PC-3 (cell line): ENCODE measurements at places on chromosomes 5 and 9.

- no peak for DNase-seq
Observed at GRCh38 chr5:135053278-135053677, 19.2 kb upstream of the PITX1 start.

GRCh38 chr9:128916745-128917144 lies 4.0 kb upstream of the PHYHD1 start:
- DNase-seq = no peak

- DNase-seq = no peak
Observed at GRCh38 chr9:20476912-20477521, 145.3 kb downstream of the MLLT3 start.

DNA sequence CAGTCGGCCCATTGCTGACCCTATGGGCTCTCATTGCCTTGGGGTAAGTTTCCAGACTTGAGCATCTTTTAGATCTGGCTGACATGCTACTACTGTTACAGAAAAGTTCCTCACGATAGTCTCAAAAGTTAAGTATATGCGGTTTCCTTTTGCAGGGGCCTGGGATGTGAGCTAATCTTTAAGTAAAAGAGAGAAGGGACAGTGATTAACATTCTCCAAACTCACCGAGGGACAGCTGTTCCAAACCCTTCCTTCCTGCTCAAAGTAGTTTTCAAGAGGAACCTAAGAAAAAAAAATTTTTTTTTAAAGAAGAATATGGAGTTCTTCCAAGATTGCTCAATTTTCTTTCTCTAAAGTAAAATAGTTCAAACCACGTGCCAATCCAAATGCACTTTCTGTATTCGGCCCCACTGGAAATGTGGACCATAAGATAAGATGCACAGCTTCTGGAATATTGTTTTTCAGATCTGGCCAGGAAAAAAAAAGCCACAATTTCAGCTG lies 168.0 kb upstream of the SPRY4 start:
- no peak for DNase-seq

DNA sequence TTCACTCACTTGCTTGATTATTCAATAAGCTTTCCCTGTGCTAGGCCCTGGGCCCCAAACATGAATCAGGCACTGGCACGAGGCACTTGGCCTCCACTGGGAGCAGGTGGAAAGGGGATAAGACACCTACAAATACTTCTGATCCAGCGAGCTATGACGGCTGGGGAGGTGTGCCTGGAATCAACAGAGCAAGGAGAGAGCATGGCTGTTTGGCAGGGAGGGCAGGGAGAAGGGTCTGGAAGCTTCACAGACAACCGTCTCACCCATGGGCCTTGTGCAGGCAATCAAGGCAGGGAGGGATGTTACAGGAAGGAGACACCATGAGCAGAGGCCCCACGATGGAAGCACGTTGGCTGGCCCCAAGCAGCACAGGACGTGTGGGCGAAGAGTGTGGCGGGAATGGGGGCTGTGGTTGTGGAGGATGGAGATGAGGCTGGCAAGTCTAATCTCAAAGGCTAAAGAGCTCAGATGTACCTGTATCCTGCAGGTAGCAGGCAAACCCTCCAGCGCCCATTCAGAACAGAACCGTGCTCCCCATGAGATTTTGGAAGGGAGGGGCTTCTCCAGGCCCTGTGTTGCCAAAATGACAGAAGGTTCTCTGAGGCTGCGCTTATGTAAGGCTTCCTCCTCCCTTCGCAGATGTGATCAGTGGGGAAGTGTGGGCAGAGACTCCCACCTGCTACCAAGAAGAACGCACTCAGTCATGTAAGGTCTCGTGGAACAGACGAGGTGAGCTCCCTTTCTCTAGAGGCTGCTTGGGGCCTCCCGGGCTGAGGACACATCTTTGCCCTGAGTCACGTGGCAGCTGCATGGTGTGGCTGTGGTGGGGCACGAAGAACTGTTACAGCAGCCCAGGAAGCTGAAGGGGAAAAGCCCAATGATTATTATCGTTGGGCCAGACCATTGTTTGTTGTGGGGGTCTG lies 189.7 kb downstream of the DAB2IP start:
- DNase-seq = no peak

- no peak for DNase-seq
Observed at GRCh38 chr9:12329623-12329985, 363.6 kb upstream of the TYRP1 start.

- DNase-seq = no peak
Observed at GRCh38 chr5:158116965-158117364, 258.0 kb upstream of the CLINT1 start.

GRCh38 chr9:16281707-16282106 lies 588.8 kb downstream of the BNC2 start:
- DNase-seq = peak; percentile 58

GRCh38 chr5:97297063-97297703 lies 114.1 kb upstream of the RIOK2 start:
- DNase-seq = peak; percentile 72

GRCh38 chr9:1879501-1879900 lies 135.6 kb upstream of the SMARCA2 start:
- DNase-seq = no peak

DNA sequence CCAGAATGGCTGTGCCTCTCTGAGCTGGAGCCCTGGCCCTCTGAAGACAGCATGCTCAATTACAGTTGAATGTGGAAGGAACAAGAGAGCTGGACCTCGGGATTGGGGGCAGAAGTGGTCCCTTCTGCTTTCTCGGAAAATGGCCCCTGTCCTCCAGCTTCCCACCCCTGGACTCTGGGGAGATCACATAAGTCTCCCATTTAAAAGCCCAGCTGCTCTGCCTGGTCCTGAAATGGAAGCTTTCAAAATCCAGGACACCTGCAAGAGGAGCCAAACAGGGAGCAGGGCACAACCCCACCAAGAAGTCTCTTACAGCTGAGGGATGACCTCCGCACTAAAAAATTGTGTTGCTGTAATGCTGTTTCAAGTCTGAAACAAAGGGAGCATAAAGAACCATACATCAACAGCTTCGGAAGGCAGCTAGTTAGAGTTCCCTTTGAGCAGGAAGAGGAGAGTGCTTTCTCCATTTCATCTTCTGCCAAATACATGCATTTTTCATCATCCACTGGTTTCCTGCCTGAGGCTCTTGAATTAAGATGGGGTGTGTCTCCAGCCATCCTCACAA lies 48.2 kb downstream of the TGFBI start:
- no peak for DNase-seq

DNA sequence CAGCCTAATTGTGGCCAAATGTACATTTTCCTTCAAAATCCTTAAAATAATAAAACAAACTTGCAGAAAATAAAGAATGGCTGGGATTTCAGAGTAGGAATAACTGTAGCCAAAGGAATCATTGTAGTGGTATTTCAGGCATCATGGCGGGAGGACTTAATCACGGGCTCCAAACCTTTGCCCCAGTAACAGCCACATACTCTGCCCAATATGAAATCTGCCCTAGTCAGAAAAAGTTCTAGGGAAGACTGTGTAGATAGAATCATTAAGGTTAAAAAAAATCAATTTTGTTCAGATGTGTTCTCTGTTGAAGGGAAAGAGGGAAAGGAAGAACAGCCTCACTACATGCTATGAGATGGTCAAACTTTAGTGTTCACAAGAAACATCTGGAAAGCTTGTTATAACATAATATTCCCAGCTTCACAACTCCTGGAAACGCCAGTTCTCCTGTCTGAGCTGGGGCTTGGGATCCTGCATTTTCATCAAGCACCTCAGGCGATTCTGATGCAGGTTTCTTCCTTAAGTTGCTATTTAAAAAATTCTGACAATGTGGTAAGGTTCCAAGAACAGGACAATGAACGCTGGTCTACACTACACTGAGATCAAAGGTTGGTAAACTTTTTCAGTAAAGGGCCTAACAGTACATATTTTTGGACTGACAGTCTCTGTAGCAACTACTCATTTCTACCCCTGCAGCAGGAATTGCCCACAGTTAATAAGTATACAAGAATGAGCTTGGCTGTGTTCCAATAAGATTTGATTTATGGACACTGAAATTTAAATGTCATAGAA lies 87.9 kb downstream of the CEMIP2 start:
- DNase-seq = peak; percentile 82

GRCh38 chr5:116504593-116505166 lies 69.9 kb downstream of the SEMA6A start:
- no peak for DNase-seq

DNA sequence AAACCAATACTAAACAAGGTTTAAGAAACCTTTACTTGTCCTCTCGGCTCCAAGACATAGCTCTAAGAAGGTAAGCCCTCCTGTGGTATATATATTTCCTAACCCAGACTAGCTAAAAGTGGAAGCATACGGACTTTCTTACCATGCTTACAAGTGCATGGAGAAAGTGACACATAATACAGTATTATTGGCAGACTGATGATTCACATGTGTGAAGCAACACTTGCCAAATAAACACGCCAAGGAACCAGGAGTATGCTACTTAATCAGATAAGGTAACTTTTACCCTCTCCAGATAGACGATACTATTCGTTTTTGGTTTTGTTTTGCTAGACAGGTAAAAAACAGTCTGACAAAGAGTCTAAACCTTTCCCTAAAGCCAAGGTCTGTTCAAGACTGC lies 264.1 kb downstream of the MLLT3 start:
- DNase-seq = peak; percentile 83

- DNase-seq = no peak
Observed at GRCh38 chr5:158152136-158152535, 293.2 kb upstream of the CLINT1 start.

- DNase-seq = no peak
Observed at GRCh38 chr9:71637926-71638325, 130.4 kb downstream of the CEMIP2 start.

GRCh38 chr9:34986540-34987047 lies 3.0 kb upstream of the DNAJB5 start:
- no peak for DNase-seq

DNA sequence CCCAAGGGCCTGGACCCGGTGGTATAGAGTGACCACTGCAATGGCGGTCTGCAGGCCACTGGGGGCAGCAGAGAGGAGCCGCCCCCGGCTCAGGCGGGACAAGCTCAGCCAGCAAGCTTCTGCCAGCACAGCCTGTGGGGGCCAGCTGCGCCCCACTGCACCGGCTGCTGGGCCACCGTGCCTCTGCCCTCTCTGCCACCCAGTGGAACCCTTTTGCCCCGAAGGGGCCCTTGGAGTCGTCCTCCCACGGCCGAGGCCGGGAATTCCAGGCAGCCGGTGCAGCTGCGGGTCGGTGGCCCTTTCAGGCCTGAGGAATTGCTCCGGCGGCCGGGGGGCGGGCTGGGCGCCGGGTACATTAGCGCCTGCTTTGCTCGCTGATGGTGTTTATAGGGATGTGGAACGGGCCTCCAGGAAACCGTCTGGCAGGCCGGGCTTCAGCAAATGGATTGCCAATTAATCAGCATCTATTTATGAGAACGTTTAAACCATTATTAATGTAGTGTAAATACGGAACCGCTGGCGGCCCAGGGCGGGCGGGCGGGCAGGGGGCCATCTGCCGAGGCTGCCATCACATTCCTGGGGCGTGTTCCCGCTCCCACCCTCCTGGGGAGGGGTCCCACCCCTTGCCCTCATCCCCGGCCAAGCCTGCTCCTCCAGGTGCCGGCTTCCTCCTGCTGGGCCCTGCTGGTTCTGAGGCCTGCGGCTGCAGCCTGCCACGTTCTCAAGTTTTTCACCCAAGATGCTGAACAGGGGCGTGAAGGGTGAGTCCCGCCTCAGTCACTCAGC lies 127.4 kb downstream of the BARX1 start:
- DNase-seq = peak; percentile 59

GRCh38 chr5:119343766-119344165 lies 12.1 kb upstream of the TNFAIP8 start:
- DNase-seq = no peak

DNA sequence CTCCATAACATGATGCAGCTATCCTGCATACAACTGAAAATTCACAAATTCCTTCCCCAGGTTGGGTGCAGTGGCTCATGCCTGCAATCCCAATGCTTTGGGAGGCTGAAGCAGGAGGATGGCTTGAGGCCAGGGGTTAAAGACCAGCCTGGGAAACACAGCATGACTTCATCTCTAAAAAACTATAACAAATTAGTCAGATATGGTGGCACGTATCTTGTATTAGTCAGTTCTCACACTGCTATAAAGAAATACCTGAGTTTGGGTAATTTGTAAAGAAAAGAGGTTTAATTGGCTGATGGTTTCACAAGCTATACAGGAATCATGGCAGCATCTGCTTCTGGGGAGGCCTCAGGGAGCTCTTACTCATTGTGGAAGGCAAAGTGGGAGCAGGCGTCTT lies 56.4 kb upstream of the DAPK1 start:
- no peak for DNase-seq

GRCh38 chr9:27432308-27432707 lies 91.8 kb upstream of the IFNK start:
- DNase-seq = no peak

DNA sequence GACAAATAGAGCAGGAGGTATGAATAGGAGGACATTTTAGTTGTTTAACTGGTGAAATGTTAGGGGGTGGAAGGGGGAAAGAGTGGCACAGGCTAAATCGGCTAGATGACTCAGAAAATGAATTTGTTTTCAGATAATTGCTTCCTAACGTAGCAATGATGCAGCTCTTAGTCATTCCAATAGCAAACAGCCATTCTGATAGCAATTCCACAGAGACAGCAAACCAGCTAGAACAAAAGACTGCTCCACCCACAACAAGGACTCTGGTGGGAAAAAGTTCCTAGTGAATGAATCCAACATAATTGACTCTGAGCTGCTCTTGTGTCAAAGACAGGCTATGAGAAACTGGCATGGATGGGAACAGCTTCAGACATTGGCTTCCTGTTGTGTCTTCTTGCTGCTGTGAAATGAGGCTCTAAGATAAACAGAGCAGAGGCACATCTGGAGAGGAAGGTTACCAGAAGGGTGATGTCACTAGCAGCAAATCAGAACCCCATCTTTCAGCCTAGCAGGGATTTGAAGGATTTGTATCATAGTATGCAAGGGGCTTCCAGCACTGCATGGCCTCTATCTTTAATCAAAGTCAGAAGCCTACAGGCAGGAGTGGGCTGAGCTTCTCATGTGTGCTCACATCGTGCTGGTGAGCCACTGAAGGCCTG lies 28.1 kb upstream of the F2RL1 start:
- DNase-seq = peak; percentile 93

DNA sequence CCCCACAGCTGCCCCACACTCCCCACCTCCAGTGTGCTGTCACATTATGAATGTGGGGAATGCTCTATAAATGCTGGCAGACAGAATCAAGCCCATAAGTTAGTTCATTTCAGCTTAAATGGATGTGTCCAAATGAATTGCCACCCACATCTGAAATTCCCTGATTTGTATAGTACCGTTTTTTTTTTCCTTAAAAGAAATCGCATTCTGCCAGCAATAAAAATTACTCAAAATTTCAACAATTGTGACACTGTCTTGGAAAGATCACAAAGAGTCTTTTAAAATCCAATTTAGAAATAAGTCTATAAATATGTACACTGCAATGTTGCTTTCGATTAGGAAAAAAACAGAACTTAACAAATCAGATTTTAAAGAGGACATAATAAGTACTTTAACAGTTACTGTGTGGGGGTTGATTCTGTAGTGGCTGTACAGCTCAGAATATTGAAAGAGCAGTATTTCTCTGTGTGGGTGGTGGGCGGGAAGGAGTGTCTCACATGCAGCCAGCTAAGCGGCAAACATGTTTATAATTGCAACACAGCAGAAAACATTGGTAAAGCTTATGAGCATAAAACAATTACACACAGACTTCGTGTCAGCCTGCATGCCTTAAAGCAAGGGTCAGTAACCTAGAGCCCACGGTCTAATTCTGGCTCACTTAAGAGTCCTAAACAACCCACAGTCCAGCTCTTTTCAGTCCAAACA lies 24.9 kb upstream of the CSNK1G3 start:
- no peak for DNase-seq

- DNase-seq = peak; percentile 87
Observed at GRCh38 chr5:16690243-16690852, 73.6 kb upstream of the RETREG1 start.
